Stimulated activated CD4-positive, alpha-beta T cell treated with anti-CD3 and anti-CD28 coated beads, Interleukin-1b, Interleukin-23, amount 100 ng/mL, for 24 hours (primary cell): ENCODE measurements at places on chromosomes 13 and 19.

DNA sequence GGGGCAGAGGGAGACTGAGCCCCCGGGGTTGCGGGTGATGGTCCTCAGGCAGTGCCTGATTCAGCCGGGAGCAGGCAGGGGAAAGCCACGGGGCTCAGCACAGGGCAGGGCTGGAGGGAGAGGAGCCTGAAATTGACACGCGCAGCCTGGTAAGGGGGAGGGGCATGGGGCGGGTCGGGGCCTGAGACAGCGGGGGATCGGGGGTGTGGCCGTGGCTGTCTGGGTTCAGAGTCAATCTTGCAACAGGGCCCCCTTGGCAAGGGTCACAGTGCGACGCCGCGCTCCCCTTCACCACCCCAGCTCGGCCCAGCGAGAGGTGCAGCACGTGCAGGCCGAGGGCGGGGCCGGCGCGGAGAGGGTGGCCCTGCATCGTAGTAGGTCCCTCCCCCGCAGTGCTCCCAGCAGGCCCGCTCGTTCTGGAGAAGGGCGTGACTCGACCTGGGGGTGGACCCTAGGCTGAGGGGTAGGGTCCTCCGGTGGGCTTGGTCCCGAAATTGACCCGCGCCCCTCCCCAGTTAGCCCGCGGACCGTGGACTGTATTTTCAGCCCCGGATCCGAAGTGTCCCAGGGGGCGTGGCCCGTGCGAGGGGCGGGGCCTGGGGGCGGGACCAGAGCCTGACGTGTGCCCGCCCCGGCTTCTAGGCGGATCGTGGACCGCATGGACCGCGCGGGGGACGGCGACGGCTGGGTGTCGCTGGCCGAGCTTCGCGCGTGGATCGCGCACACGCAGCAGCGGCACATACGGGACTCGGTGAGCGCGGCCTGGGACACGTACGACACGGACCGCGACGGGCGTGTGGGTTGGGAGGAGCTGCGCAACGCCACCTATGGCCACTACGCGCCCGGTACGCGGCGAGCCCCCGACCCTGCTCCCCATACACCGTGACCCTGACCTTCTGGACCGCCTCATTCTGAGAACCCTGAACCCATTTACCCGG lies 6.0 kb downstream of the RCN3 start:
- peak; percentile 68 for DNase-seq

GRCh38 chr19:11673608-11674041 lies 65.1 kb downstream of the ZNF823 start:
- no peak for DNase-seq

GRCh38 chr19:3801412-3802096 lies 15.4 kb upstream of the MATK start:
- DNase-seq: peak; percentile 41

GRCh38 chr13:111328574-111329410 lies 8.3 kb downstream of the TEX29 start:
- DNase-seq: no peak

GRCh38 chr13:90902255-90902654 lies 445.2 kb upstream of the MIR17HG start:
- no peak for DNase-seq

- DNase-seq: no peak
Observed at GRCh38 chr19:13169769-13170168, 19.6 kb downstream of the IER2 start.

DNA sequence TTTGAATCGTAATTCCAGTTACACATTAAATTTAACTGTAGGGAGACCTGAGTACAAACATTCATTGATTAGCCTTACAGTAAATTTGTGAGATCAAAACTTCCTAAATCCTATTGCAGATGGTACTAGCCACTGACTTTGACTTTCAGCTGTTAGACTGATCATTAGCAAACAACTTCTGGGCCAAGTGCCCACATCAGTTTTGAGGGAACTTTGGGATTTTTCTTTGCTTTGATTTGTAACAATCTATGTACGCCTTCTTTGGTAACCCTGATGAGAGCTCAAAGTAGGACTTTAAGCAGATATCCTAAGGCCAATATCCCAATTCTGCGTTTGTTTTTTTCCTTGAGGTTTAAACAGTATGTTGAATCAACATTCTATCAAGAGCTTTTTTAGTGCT lies 131.5 kb downstream of the DLEU7 start:
- no peak for DNase-seq
